ENCODE measurements at places on chromosomes 6 and 20.

GRCh38 chr20:55533632-55534031, 471.7 kb downstream of the CBLN4 start:
- no peak for DNase-seq

DNA sequence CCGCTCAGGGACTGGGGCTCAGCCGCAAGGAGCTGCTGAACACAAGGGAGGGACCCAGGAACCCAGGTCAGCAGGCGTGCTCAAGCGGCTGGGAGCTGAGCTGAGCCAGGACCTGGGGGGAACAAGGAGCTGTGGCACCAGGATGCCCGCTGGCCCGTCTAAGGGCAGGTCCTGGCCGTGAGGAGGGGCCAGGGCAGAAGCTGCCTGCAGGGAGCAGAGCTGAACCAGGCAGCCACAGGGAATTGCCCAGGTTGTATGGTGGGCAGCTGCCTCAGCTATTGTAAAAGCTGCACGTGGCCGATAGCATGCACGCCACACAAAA, 133.3 kb downstream of the AGPAT4 start:
- no peak for DNase-seq

DNA sequence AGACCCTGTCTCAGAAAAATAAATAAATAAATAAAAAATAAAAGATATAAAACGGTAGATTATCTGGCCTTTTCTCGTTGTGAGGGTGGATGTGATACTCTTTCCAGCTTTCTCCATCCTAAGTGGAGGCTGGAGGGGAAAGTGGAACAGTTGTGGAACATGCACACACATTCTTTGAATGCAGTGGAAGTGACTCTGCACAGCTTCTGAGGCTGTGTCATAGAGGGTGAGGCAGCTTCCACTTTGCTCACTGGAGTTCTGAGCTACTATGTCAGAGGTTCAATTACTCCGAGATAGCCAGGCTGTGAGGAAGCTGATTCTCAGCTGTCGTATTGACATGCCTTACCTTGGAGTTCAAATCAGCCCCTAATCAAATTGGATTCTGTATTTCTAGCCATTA, 82.2 kb downstream of the CHMP4B start:
- no peak for DNase-seq

DNA sequence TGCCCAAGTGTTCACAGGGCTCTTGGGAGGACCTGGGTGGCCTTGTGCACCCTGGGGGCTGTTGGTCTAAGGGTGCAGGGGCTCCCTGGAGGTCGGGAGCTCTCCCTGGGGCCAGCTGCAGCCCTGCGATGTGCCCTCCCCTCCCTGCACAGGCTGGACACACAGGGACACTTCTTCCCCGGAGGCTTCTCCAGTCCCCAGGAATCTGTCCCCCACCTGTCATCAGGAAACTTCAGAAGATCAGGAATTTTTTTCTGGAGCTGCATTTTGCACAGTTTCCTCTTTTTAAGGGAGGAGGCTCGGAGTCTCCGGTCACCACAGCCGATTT, 66.9 kb upstream of the BHLHE23 start:
- no peak for DNase-seq

DNA sequence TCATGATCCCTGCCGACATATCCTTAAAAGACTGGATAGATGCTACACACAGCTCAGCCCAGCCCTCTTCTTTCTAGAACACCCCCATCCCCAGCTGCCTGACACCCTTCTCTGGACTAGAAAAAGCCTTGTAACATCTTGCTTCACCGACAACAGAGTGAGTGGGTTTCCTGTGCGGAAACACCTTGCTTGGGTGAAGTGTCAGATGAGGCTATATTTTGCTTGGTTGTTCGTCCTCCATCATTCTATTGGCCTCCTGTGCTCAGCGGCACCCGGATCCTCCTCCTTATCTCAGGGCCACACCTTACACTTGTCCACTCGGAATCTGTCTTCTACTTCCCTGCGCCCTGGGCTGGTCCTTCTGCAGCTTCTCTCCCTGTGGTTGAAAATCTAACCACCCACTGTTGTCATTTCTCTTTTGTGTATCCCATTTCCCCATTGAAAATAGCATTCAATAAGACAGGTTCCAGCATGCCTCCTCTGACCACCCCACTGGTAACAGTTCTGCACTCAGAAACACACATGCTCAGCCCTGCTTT, 101.3 kb upstream of the MLN start:
- DNase-seq: no peak

GRCh38 chr6:107653183-107653580, 163.3 kb downstream of the SOBP start:
- no peak for DNase-seq

GRCh38 chr20:9409352-9409751, 105.0 kb upstream of the LAMP5 start:
- no peak for DNase-seq

- DNase-seq: no peak
Observed at GRCh38 chr6:119482850-119483285, 133.3 kb upstream of the MAN1A1 start.

- no peak for DNase-seq
Observed at GRCh38 chr6:102340311-102340710, 946.8 kb downstream of the GRIK2 start.

- no peak for DNase-seq
Observed at GRCh38 chr6:125094563-125094962, 59.0 kb upstream of the TPD52L1 start.

GRCh38 chr6:144106206-144106605, 10.8 kb upstream of the SF3B5 start:
- no peak for DNase-seq

DNA sequence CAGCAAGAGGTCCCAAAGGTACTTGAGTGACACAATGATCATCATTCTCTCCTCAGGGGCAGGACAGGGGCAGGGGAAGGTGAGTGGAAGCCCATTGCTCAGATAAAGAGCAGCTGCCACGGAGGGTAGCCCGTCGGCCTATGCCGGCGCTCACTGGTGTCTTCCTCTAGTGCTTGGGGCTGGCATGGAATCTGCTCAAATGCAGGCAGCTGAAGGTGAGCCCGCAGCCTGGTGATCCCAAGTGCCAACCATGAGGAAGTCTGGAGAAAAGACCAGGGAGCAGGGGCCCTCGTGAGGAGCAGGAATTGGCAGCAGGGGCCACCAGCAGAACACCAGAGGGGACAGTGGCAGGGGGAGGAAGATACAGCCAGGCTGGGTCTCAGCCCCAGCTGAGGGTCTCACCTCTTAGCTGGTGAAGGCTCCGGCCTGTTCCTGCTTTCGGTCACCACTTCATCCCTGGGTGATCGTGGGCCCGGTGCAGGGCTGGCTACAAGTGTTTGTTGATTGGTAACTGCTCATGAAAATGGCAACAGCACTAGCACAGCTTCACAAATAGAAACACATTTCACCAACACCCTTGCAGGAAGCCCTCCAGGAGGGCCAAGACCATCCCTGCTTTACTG, 24.7 kb downstream of the RBCK1 start:
- no peak for DNase-seq

GRCh38 chr20:32449057-32449889, 91.1 kb downstream of the ASXL1 start:
- no peak for DNase-seq

DNA sequence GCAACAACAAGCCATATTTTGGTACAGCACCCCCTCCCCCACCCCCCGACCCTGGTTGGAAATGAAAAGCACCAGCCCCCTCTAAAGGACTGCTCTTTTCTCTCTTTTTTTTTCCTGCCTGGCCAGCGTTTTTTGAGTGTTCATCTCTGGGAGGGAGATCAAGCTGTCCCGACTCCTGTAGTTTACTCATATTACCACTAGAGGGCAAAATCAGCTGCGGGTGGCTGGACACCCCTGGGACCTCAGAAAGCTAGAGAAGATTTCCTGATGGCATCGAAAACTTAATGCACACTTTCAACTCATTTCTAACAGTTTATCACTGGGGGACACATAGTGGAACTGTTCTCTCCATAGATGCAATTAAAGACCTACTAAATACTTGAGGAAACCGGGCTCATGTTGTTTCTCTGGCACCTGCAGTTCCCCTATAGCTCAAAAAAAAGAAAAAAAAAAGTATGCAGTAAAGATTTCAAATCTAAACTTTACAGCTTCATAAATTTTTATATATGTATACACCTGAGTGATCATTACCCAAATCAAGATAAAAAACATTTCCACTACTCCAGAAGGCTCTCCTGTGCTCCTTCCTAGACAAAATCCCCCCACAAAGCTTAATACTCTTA, 24.4 kb downstream of the CNBD2 start:
- no peak for DNase-seq

DNA sequence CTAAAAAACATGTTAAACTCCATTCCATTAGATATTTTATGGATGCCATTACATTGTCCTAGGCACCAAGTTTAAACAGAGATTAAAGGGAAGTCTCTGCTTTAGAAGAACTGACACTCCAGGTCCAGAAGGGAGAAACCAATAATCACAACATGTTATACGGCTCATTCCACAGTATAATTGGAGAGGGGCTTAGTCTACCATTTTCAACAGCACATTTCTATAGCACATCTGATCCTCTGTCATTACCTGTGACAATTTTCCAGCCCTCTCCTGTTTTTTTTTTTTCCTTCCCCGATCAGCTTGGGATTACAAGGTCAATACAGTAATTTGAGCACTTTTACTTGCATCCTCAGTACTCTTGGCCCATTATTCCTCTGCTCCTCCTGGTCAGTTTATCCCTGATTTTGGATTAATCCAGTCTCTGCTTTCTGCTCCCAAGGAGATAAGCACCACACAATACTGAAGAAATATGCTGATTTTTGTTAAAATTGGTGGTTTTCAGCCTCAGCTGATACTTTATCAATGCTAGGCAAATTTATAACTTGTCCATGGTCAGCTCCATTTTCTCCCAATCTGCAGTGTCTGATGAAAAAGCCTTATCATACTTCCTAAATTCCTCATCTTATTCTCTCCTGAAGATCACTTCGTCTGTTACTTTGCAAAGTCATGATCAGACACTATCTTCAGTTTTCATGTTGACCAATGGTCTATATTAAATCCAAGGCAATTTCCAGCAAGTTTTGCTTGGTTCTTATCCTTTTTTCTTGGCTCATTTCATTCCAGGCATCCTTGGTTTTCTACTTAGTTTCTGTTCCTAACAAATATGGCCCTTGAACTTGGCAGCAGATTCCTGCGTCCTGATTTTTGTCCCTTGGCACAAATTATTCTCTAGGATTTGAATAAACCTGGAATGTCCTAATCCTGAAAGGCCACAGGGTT, 30.8 kb upstream of the SYNCRIP start:
- DNase-seq: no peak

DNA sequence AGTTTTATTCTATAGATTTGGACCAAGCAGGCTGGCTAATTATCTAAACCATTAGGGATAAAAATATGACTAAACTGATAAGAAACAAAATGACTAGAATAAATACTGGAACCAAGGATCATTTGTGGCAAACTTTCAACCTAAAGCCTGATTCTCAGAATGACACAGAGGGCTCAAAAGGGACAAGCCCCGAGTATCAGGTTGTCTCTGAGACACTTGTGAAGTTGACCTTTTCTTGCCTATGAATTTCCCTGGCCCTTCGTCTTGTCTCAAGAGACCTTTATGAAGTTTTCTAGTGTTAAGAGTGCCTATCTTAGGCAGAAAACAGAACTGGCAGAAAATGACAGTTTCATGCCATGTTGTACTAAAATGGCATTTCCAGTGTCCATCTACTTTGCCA, 68.3 kb downstream of the IMPG1 start:
- DNase-seq: no peak

DNA sequence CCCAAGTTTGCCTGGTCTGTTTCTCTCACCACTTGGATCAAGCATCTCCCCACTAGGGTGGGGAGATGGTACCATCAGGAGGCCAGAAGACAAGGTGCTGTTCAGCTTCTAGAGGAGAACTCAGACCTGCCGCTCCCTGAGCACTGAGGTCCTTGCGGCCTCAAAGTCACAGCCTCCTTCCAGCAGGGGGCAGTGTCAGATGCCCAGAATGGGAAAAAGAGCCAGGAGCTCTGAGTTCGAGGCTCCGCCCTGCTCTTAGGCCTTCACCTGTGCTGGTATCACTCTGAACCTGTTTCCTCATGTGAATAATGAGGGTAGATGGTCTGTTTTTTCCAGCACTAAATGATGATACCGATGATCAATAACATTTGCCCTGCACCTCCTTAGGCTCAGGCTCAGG, 68.7 kb downstream of the TOX2 start:
- no peak for DNase-seq

DNA sequence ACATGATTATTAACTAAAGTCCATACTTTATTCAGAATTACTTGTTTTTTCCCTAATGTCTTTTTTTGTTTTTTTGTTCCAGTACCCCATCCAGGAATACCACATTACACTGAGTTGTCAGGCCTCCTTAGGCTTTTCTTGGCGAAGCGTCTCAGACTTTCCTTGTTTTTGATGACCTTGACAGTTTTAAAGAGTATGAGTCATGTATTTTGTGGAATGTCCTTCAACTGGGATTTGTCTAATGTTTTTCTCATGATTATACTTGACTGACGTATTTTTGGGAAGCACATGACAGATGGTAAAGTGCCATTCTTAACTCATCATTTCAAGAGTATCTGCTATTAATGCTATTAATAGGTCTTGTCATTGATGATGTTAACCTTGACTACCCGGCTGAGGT, 23.6 kb downstream of the ENPP1 start:
- DNase-seq: no peak

GRCh38 chr6:161057103-161058091, 65.8 kb downstream of the MAP3K4 start:
- DNase-seq: no peak

- no peak for DNase-seq
Observed at GRCh38 chr20:32114305-32114960, 4.9 kb downstream of the TM9SF4 start.

DNA sequence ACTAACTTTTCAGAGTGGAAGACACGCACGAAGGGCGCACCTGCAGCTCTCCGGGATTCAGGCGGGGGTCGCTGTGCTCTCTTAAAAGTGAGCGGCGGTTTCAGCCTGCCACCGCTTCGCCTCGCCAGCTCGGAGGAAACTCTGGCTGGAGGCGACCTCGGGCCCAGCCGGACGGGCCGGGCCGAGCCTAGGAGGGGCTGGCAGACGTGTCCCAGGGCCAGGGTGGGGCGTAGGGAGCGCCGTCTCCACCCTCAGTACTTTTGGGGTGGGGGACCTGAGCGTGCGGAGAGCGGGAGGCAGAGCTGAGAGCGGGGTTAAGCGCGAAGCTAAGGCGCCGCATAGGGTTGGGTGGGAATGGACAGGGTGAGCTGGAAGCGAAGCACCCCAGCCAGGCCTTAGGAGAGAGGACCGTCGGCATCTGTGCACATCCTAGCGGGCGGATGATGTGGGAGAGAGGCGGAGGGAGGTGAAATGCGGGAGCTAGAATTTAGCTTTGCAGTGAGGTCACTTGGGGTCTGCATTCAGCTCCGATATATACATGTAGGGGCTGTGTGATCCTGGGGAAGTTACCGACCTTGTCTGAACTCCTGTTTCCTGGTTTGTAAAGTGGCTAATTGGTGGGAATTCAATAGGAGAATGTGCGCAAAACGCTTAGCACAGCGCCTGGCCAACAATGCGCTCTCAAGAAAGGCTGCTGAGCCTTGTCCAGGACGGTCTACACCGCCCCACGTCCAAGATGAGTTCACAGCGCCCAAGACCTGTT, 6.5 kb upstream of the TFAP2A start:
- no peak for DNase-seq

GRCh38 chr20:18188434-18188833, 50.8 kb downstream of the KAT14 start:
- no peak for DNase-seq
